Heart right ventricle (tissue), 16 donors: ENCODE measurements at places on chromosomes 7 and 10. TPM values are rescaled to one million over a fixed set of nuclear protein-coding genes. Genes with fewer than 3 reads are reported as not detected.

The FAM131B gene
- 0.22 TPM for polyA plus RNA-seq

The C10orf67 gene
- polyA plus RNA-seq: 0.42 TPM

GRCh38 chr7:133061357-133061756 is 20.5 kb downstream of the CHCHD3 start:
- peak; percentile 27 for DNase-seq

DNA sequence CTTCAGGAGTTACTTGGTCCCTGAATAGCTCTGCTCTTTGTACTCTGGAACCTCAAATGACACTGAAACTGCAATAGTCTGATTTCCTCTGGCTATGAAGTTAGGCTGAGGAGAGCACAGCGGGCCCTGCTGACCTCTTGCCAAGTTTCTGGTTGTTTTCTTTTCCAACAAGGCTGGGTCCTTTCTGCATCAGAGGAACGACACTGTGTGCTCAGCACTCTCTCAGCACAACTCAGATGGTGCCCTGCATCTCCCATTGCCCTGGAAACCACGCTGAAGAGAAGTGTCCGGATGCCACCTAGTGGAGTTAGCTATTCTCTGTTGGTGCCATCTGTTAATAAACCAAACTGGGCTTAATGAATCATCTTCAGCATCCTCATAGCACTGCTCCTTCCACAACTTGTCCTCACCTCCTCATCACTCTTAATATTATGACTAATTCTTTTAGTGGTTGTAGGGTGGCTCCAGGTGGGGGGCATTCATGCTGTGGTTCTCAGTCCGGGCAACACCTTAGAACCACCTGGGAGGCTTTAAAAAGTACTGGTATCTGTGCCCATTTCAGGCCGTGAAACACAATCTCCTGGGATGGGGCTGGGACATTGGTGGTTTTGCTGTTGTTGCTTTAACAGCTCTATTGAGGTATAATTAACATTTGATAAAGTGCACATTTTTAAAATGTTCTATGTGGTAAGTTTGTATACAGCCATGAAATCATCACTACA is 8.2 kb upstream of the EFCAB10 start:
- no peak for DNase-seq

- DNase-seq: no peak
Observed at GRCh38 chr7:130281260-130281659, 11.7 kb upstream of the CPA4 start.
